ENCODE measurements at places on chromosomes 1 and 21. TPM values are rescaled to one million over a fixed set of nuclear protein-coding genes. Genes with fewer than 3 reads are reported as not detected.

Gene WNT9A
- 0.99 TPM for total RNA-seq

Gene LCE2C
- not detected for total RNA-seq

Gene CAPN8
- not detected for total RNA-seq

Gene ZNF644
- total RNA-seq = 58.9 TPM

Gene AJAP1
- 0.57 TPM for total RNA-seq

Gene NR5A2
- 11.5 TPM for total RNA-seq

Gene KLHL17
- 5.0 TPM for total RNA-seq
